Metanephros (tissue), 2 donors: ENCODE measurements at places on chromosomes 3 and 15. TPM values are rescaled to one million over a fixed set of nuclear protein-coding genes. Genes with fewer than 3 reads are reported as not detected.

Gene GOLGA8G
- not detected for total RNA-seq

Gene LRRC2
- 4.1 TPM for total RNA-seq

Gene TYRO3
- total RNA-seq: 44.0 TPM

Gene NEIL1
- 25.0 TPM for total RNA-seq

Gene CFAP100
- 0.93 TPM for total RNA-seq

Gene SKIL
- 73.5 TPM for total RNA-seq

Gene DUOX1
- total RNA-seq: 1.8 TPM
